ENCODE measurements at places on chromosomes 12 and 14.

GRCh38 chr14:104467641-104468040 lies 111.9 kb upstream of the C14orf180 start:
- DNase-seq, result no peak

GRCh38 chr14:86823581-86823980 lies 1169.4 kb downstream of the GALC start:
- no peak for DNase-seq

DNA sequence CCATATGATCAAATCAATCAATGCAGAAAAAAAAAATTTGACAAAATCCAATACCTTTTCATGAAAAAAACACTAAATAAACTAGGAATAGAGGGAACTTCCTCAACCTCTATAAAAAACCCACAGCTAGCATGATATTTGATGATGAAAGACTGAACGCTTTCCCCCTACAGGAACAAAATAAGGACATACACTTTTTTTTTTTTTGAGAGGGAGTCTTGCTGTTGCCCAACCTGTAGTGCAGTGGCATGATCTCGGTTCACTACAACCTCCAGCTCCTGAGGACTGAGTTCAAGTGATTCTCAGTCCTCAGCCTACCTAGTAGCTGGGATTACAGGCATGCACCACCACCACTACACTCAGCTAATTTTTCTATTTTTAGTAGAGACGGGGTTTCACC lies 17.9 kb upstream of the CAMKK2 start:
- no peak for DNase-seq

GRCh38 chr12:131674373-131674772 lies 36.5 kb upstream of the SFSWAP start:
- no peak for DNase-seq

DNA sequence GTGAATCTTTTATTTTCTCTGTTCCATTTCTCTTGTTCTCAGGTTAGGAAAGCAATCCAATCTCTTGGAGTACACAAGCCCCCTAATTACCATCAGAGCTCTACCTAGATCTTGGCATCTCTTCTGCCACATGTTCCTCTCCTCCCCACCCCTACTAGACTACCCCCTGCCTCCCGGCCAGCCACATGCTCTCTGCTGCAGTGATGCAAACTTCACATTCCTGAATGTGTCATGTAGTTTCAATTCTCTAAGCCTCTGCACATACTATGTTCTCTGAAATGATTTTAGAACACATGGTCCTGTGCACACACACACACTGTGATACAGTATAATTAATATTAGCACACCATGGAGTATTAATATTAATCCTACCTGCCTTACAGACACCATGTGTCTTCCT lies 104.6 kb downstream of the EFCAB11 start:
- no peak for DNase-seq

DNA sequence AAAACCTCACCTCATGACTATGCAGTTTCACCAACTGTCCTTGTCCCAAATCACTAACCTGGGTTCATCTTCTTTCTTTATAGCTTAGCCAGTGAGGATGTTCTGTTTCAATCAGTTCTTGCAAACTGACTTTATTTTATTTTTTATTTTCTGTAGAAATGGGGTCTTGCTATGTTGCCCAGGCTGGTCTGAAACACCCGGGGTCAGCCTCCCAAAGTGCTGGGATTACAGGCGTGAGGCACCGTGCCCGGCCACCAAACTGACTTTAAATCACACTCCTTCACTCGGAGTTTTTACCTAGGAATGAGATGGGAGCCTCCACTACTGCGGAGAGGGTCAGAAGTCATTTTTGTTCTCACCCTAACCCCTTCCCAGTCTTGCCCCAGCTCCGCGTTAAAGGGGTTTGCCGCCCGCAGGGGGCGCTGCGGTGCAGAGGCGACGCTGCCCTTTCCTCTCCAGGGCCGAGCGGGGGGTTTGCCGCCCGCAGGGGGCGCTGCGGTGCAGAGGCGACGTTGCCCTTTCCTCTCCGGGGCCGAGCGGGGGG lies 7.0 kb upstream of the B4GALNT3 start:
- DNase-seq, result peak; percentile 68

GRCh38 chr14:32201816-32202490 lies at the start of gene RNU6-7:
Gene RNU6-7 (plus strand): TSS chr14:32202045.
- DNase-seq, result no peak

- no peak for DNase-seq
Observed at GRCh38 chr14:65604936-65605335, 192.4 kb downstream of the FUT8 start.

DNA sequence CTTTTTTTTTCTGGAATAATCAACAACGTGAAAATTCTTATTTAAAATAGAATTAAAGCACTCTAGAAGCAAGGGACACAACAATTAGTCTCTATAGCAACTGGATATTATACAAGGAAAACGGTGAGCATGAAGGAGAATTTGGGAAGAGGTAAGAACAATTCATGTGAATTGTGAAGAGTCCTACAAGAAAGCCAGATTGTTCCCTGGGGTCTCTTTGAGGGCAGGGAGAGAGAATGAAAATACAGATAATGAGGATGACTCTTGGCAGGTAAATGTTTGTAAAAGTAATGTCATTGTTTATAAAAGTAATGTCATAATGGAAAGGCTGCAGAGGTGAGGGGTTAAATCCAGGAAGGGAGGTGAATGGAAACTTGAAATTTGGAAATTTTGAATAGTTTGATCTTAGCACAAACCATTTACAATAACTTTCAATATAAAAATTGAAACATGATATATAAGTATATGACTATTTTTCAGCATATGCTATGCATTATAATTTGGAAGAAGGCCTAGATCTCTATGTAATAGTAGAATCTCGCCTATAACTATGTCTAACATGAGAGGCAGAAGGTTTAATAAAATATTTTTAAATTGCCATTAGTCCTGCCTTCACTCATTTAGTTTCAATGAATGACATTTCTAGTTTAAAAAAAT lies 378.8 kb upstream of the DCN start:
- no peak for DNase-seq

DNA sequence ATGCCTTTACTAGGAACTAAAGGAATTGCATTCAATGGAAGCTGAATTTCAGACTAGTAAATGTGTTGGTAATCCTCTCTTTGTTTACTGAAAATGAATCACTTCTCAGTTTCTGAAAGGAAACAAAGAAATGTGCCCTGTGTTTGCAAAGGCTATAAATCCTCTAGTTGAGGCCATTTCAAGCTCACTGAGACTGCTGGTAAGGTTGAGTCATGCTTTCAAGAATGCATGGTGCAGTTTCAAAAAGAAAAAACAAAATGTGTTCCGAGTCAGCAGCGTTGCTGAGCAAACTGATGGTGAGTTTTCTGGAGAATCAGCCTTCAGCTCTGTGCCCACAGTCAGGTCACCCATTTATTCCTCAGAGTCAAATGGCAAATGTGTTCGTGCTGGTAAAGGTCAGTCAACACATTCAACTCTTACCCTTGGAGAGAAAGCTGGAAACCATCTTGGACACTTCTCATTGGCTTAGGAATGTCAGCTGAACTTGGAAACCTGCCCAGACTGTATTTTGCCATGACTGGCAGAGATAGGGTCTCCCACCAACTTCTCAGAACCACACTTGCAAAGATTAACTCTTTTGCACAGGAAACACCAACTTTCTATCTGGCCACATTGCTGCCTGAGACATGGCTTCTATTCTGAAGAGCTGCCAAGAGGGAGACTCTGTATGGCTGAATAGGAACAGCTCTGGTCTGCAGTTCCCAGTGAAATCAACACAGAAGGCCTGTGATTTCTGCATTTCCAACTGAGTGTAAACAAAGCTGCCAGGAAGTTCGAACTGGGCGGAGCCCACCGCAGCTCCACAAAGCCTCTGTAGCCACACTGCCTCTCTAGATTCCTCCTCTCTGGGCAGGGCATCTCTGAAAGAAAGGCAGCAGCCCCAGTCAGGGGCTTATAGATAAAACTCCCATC lies 484.4 kb downstream of the ATP23 start:
- peak; percentile 30 for DNase-seq

- no peak for DNase-seq
Observed at GRCh38 chr14:44170101-44170500, 337.0 kb downstream of the FSCB start.

GRCh38 chr12:87953256-87953860 lies 75.8 kb downstream of the C12orf50 start:
- DNase-seq, result peak; percentile 16

DNA sequence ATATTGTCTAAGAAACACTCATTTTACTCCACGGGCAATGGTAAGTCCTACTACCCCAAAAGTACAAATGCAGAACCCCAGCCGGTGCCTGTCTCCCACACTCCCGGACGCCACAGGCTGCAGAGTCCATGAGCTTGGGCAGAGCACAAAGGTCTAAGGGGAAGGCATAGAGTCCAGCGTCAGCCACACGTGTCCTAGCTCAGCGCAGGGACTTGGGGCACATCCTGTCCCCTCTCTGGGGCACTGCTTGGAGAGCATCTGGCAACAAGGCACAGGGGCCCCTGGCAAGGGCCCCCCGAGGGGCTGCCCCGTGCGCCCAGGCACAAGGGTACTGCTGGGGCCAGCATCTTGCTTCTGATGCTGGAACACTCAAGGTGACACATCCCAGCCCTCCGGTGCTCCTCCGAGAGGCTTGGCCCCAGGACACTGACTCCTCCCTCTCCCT lies 58.4 kb downstream of the BCL11B start:
- DNase-seq, result no peak

DNA sequence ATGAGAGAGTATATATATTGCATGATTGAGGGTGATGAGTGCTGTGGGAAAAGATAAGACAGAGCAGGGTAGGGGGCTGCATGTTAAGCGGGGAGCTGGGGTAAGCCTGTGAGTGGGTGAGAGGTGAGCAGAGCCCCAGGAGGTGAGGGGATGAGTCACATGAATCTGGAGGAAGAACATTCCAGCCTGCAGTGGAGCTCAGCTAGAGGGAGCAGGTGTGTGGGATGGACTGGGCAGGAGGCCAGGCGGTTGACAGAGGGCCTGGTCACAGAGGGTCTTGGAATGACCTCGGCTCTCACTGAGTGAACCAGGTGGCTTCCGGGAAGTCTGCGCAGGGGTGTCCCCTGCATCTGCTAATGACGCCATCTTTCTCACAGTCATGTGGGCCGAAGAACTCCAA lies 44.4 kb downstream of the GIT2 start:
- no peak for DNase-seq

DNA sequence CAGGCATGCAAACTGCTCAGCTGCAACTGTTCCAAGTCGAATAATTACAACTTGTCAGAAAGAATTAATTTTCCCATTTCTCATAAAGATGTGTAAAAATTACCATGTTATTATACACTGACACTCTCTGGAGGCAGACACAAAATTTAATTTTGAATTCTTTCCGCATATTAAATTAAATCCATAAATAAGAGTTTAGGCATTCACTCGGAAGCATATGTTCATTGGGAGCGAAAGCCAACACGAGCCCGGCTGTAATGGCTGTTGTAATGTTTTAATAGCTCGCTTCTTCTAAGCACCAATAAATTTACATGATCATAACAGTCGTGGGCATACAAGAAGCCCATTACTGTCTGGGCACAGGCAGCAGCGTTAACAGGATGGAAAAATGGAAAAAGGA lies 189.6 kb upstream of the SOX5 start:
- no peak for DNase-seq

DNA sequence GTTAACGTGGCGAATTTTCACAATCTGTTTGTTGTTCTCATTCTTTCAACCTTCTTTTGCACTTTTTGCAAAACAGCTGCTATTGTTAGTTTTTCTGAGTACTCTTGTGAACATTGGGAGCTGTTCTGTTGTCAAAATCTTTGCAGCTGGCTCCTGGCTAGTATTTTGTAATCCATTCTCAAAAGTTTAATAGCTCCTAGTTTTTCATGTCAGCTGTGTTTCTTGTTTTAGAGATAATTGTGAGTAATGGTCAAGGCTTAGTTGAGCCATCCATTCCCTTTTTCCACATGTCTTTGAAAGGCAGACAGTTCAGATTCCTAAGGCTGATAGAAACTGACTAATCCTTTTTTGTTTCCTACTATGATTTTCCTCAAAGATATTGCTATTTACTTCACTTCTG lies 39.1 kb upstream of the CRADD start:
- DNase-seq, result no peak

- DNase-seq, result peak; percentile 38
Observed at GRCh38 chr12:109358154-109358869, 10.6 kb downstream of the MYO1H start.

DNA sequence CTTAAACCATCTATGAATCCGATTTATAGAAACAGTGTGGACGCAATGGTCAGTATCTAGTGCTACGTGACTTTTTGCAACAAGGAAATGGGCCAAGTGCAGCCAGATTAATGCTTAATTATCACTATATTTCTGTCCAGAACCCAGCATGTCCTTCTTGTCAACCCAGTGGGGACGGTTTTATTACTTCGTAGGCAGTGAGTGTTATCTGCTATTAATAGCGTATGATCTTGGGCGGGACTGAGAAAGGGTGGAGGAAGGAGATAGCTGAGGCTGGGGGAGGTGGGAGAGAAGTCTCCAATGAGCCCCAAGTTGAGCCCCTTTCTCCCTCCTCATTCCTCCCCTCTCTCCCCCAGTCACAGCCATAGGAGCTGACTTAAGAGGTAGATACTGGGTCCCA lies 59.7 kb upstream of the FAM222A start:
- no peak for DNase-seq

GRCh38 chr12:21559855-21560569 lies 33.9 kb downstream of the SPX start:
- no peak for DNase-seq

DNA sequence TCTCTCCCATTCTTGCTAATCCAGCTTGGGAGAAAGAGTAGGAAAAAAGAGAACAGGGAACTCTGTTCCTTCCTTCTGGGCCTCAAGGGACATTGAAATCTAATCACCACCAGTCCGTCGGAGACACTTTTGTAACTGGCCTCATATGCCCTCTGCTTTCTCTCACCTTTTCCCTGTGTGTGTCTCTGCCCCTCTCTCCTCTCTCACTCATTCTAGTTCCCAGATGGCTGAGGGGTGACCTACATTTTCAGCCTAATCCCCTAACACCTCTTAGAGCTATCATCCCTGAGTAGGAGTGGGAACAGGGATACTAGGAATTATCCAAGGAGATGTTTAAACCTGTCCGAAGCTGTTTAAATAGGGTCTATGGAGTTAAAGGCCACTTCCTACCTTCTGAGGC lies 8.9 kb upstream of the PCK2 start:
- no peak for DNase-seq

- no peak for DNase-seq
Observed at GRCh38 chr12:95214466-95214865, 2.8 kb downstream of the FGD6 start.

GRCh38 chr12:5964913-5965900 lies 20.1 kb upstream of the ANO2 start:
- DNase-seq, result no peak

- peak; percentile 51 for DNase-seq
Observed at GRCh38 chr14:67881225-67881624, 61.6 kb downstream of the RAD51B start.

- DNase-seq, result no peak
Observed at GRCh38 chr14:99576304-99576703, 27.7 kb downstream of the CCDC85C start.

- no peak for DNase-seq
Observed at GRCh38 chr14:96285667-96286066, 29.7 kb downstream of the BDKRB1 start.
